ENCODE measurements at places on chromosomes 3 and 15.

DNA sequence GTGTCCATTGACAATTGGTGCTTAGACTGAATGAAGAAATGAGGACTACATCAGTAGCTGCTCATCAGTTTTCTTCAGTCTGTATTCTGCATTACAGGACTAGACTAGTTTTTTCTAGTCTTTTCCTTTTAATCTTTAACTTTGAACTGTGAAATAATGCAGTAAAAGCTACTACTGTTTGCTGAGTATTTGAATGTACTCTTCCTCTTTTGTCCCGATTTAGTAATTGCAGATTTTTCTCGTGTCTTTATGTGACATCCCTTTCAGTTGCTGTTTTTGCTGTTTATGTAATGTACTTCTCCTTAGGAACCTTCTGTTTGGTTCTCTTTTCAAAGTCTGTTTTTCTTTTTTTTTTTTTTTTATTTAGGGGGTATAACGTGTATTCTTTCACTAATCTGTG lies 17.4 kb downstream of the MFSD1 start:
- DNase-seq: no peak

DNA sequence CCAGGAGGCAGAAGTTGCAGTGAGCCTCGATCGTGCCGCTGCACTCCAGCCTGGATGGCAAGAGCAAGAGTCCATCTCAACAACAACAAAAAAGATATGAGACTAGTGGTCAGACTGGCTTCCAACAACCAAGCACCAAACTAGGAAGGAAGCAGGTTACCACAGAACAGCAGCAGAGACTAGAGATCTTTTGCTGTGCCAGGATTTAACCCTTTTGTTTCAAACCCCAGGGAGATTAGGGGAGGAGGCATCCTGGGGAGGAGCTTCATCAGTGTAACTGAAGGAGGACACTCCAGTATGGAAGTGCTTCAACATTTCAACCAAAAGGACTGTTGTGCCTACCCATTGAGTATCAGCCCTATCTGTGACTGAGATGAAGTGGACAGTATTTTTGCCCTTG lies 240.3 kb downstream of the ZIC1 start:
- DNase-seq: no peak

DNA sequence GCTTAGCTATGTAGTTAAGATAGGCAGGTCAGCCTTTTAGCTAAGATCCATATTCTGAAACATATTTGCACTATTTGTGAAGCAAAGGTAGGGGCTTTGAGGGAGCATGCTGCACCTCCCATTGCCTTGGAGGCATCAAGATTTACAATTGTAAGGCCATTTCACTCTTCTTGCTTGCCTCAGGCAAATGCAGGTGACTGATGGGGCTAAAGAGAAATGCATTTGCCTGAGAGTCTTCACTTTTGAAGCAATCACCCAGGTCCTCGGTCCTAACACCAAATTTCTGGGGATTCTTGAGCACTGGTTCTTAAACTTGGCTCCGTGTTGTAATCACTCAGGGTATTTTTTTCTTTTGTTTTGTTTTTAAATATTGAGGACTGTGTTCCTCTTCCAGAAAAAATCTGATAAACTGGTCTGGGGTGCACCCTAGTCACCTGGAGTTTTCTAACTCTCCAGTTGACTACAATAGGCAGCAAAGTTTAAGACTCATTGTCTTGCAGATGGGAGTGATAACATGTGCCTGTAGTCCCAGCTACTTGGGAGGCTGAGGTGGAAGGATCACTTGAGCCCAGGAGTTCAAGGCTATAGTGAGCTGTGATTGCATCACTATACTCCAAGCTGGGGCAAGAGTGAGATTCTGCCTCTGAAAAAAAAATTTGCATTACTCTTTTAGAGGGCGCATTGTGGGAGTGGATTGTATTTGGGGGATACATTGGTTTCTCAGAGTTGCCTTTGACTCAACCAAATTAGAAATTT lies 68.1 kb downstream of the EOMES start:
- DNase-seq: no peak

DNA sequence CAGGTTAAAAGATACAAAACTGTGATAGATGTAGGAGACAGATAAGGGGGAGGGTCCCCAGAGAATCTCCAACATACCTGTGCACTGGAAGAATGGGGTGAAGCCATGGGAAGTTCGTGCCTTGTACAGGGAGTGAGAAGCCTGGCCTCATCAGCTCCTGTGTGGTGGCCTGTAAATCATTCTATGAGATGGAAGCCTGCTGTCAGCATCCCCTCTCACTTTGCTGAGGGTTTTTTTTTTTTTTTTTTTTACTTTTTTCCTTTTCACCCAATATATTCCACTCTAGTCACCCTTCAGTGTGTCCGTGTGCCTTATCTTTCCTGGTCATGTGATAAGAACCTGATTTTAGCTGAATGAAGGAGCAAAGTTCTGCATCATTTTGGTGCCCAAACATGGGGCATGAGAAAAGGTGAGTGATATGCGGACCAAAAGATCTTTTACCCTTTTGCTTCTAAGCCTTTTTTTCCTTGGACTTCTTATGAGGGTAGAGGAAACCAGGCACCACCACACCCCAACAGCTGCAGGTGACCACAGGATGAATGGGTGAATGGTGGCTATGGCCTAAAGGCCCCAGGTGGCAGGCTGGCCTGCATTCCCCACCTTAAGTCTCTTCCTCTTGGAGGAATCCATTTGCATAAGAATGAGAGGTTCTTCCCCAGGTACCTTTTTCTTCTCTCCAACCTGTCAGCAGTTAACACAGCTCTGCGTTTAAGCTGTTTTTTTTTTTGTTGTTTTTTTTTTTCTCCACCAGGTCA lies 1345.0 kb downstream of the NSUN3 start:
- no peak for DNase-seq

DNA sequence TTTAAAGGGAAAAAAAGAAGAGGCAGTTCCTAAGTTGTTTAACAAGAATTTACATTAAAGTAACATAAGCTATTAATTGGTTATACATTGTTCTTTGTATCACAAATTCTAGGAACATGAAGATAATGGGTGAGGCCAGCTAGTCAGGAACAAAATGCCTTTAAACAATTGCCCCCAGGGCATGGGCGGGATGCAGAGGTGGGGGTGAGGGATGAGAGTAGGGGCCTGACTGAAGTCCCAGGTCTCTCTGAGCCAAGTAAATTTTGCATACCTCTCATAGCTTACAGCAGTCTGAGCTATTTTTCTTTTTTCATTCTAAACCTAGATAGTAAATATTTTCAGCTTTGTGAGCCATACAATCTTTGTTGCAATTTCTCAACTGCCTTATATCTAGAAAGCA lies 77.8 kb upstream of the RNU6-1 start:
- no peak for DNase-seq

DNA sequence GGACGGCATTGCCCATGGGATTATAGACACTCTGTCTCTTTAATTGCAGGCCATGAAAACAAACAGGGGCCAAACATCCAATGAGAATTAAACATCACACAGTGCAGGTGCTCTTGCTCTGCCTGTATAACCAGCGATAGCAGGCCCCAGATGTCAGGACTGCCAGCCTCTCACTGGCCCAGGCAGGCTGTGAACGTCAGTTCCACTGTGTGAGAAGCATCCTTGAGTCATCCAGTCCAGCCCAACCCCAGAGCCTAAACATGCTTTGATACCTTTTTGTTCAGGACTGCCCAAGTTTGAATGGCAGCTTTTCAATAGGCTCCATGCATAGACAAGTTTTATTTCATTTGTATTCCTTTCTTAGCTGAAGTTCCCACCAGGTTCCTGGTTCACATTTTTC lies 189.8 kb downstream of the SLCO3A1 start:
- no peak for DNase-seq

- no peak for DNase-seq
Observed at GRCh38 chr15:68541743-68542142, 37.0 kb upstream of the CORO2B start.

GRCh38 chr3:194303749-194304148 lies 47.4 kb downstream of the CPN2 start:
- no peak for DNase-seq

- no peak for DNase-seq
Observed at GRCh38 chr3:12392101-12392878, 92.0 kb upstream of the TSEN2 start.

DNA sequence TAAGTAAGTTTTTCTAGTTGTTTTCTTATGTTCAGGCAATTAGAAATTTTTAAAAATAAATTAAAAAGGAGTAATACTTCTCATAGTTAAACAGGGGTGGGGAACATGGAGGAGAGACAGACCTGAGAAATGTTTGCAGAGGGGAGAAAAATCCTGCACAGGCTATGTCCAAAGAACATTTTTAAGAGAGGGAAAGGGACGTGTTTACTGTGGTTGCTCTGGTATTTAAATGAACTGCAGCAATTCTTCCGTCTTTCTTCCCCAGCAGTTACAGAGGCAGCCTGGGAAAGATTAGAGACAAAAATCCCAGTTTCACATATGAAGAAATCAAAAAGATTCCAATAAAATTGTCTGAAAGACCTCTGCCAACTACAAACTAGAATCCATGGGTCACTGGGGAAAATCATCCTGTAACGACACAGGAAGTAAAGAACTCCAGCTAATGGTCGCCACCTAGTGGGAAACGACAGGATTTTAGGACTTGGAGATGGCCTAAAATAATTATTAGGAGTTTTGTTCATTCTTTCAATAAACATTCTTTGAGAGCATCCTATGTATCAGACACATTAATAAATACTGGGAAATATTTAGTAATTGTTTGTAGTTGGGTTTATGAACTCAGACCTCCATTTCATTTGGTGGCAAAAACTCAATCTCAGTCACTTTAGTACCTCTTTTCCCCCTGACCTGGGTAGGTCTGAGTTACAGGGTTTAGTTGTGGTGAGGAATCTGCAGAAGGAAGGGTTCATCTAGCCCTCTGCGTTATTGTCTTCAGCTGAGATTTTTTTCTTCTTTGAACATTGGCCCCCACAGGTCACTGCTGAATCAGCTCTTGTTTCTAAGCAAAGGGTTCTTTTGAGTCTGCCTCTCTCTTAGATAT lies 69.9 kb upstream of the GOLIM4 start:
- DNase-seq: peak; percentile 42

DNA sequence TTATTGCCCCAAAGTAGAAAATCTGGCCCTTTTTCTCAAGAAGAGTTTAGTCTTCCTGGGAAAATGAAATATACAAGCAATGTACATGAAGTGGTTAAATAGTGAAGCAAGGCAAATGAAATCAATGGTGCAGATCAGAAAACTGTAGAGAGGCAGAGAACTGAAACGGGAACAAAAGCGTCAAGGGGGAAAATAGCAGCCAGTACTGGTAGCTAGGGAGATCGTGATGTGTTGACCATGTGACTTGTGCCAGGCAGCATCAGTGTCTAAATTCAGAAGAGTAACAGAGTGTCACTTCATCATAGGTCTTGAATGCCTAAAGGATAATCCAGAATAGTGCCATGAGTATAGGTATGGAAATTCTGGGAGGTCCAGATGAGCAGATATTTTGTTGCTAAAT lies 163.1 kb downstream of the CHL1 start:
- no peak for DNase-seq

DNA sequence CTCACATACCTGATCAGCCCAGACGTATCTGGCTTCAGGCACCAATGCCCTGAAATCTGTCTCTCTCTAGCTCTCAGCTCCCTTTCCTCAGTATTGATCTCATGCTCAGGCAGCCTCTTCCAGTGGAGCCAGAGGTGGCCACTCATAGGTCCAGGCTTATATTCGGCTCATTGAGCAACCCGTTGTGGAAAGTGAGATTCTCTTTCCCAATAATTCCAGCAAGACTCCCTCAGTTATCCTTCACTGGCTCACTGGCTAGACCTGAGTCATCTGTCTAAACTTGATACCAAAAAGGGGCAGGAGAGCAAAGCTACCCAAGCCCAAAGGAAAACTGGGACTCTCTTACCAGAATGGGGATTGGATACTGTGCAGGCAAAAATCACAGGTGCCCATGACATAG lies 33.4 kb upstream of the FRMD4B start:
- DNase-seq: no peak

DNA sequence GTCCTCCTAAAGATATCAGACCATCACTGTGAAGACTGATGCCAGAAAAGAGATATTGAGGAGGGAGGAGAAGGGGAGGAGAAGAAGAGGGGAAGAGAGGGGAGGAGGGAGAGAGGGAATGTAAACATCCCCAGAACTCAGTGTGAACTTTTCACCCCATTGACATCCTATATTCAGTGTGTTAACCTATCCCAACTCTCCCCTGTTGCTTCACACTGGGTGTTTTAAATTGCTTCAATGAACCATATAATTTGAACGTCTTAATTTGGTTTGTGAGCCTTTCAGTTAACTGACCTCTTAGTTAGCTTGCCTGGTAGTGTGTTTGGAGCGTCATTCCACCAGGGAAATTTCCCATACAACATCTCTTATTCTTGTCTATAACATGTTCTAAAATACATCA lies 29.8 kb upstream of the PTPRG start:
- DNase-seq: no peak

DNA sequence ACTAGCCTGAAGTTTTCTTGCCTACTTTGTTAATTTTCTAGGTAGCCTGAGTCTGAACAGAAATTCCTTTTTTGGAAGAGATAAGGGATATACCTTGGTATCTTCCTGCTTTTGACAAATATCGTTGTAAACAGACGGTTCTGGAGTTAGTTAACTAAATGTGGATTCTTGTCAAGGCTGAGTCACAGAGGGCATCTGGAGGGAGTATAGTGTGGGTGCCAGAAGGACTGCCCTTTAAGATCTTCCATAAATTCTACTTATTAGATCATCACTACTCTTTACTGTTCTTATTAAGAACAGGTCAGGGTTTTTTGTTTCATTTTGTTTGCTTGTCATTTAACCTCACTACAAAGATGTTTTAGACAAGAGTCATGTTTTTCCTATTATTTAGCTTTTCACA lies 125.3 kb upstream of the SKOR1 start:
- no peak for DNase-seq

DNA sequence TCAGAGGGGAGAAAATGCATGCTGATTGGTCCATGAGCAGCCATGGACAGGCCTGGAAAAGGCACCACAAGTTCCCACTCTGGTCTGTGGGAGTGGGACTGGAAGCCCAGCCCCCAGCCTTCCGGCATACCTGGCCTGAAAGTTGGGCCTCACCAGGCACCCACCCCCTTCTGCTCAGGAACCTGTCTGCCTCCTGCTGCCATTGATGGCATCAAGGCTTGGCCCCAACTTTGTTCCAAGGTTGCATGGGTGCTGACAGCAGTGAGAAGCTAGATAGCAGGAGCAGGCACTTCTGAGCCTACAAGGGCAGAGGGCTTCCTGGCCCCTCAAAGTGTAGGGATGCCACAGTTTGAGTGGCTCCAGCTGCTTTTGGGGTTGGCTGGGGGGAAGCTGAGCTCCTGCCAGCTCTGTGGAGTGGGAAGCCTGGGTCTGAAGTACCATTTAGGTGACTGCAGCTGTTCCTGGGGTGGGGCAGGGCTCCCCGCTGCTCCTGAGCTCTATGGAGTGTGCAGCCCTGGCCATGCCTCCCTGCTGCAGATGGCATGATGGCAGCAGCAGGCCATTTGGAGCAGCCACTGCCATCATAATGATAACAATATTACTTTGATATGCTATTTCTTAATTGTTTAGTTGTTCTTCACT lies 1054.1 kb upstream of the GBE1 start:
- DNase-seq: no peak
